ENCODE measurements at places on chromosomes 6 and 20.

- DNase-seq: no peak
Observed at GRCh38 chr6:102356170-102356569, 962.7 kb downstream of the GRIK2 start.

DNA sequence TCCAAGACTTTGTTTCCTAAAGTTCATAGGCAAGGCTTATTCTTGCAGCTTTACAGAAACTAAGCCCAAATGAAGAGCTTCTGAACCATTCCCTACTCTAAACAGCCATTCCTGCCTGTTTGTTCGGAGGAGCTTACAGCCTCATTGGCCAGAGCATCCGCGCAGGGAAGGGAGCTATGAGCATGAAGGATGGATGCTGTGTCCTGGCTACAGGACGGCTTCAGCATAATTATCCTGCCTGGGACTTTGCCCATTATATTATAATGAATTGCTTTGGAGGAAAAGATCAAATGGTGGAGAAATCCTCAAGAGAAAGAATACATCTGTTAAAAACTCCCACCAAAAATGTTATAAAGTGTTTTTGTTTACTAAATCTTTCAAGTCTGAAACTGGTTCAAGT, 378.2 kb upstream of the BTBD3 start:
- no peak for DNase-seq

- no peak for DNase-seq
Observed at GRCh38 chr20:5668529-5668868, 81.7 kb upstream of the SHLD1 start.

DNA sequence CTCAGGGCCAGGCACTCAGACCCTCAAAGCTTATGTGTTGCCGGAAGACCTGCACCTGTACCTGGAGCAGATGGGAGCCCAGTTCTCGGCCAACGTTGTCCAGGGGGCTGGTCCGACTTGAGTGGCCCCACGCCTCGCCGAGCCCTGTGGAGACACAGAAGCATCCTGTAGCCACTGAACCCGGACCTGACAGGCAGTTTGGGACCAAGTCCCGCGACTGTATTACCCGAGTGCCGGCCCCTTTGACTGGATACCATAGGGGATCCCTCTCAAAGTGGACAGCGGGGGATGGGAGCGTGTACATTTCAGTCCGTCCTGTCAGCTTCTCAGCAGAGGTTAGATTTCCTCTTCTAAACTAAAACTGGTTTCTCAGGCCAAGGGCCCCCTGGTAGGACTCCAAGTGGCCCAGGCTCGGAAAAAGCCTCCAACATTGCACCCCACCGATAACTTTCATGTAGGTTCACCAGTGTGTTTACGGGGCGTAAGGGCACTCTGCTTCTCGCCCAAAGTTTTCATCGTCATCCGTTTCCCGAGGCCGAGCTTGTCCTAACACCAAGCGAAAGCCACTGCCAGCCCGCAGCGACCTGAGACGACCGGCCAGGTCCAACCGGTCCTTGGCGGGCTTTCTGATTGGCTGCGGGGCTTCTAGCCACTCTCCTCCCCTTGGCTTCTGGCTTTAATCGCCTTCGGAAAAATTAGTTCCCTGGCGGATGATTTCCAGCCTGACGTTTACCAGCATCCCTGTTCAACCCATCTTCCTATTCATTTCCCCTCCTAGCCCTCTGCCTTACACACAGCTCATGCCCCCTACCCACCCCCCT, 10.8 kb downstream of the SIM1 start:
- DNase-seq: no peak

DNA sequence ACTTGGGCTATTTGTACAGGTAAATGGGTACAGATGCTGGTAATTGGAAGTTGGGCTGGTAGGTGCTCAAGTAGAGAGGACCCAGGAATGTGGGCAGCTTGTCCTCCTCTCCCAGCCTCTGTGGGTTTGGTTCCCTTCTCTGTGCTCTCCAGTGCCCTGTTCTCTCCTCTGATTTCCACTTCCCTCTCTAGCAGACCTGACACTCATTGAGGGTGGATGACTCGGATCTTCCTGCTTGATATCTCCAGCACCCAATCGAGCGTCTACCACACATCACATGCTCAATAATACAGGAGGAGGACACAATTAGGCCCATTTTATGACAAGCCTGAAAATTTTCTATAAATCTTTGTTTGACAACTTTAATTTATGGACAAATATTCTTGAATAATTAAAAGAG, 23.7 kb downstream of the CST1 start:
- DNase-seq: no peak

DNA sequence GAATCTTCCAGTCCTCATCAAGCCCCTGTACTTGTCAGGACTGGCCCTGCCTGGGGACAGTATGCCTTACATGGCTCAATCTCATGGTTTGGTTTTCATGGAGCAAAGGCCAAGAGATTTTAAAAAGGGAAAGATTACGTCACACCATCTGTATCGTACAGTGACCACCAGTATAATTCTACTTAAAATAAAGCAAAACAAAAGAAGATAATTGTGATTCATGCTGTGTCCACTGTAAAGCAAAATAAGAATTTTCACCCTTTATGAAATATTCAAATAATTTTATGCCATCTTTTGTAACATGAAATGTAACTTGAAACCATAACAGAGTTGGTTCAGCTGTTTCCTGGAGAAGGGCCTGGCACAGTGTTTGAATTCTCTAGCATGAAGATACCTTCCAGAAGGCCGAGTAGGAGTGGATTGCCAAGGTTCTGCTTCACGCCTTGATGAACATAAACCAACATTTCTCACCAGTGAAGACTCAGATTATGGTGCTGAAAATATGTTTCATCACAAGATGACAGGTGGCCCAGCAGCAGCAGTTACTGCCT, 486.5 kb downstream of the RFPL4B start:
- DNase-seq: no peak

DNA sequence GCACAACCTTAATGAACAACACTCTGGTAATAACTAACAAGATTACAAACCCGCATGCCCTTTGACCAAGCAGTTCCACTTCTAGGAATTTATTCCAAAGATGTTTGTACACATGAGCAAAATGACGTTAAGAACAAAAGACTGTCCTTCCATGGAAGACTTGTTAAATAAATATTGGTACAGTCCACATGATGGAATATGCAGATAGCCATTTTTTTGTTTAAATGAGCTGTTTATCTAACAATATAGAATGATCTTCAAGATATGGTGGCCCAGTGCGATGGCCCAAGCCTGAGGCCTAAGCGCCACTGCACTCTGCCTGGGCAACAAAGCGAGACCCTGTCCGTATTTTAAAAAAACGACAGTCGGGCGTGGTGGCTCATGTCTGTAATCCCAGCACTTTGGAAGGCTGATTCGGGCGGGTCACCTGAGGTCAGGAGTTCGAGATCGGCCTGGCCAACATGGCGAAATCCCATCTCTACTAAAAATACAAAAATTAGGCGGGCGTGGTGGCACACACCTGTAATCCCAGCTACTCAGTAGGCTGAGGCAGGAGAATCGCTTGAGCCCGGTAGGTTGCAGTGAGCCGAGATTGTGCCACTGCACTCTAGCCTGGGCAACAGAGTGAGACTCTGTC, 7.4 kb upstream of the AHCY start:
- no peak for DNase-seq

GRCh38 chr20:4089756-4090487, 74.6 kb upstream of the RNF24 start:
- no peak for DNase-seq

GRCh38 chr20:8321001-8321400, 188.9 kb downstream of the PLCB1 start:
- no peak for DNase-seq

DNA sequence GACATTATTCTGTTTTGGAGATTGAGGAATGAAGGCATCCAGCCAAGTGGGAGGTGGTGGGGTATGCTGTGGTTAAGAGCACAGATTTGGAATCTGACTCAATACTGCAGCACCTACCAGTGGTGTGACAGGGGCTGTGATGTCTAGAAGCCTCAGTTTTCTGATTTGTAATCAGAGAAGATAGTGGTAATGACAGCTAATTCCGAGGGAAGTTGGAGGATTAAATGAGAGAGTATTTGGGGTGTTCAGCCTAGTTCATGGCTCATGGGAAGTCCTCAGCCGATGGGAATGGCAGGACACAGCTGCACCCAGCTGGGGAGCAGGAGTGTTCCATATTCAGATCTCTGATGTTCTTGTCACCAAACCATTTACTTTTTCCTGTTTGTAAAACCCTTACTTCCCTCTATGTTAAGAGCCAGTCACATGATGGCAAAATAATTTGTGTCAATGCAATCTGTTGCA, 9.3 kb downstream of the SLC9A8 start:
- no peak for DNase-seq

GRCh38 chr6:6788394-6789032, 200.0 kb downstream of the LY86 start:
- no peak for DNase-seq

DNA sequence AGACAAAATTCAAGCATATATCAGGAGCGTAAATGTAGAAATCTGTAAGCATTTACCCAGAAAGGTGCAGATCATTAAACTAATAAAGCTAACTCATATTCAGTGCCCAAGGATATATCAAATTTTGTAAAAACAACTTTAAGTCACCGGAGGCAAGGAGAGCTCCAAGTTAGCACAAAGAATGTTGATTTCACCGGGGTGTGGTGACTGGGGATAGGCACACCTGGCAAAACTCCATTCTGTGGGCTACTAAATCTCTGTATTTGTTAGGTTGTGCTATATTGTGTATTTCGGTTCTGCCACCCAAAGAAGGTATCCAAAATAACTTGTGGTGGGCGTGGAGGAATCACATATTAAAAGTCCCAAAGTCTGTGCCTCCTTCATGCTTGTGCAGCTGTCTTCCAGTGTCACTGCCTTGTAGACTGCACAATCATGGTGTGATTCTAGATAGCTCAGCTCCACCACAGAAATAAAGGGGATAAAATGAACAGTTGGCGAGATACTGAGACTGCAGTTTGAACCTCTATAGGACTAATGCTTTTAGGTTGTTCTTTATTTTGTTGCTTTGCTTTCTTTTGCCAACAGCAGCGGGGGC, 111.6 kb downstream of the GMDS start:
- no peak for DNase-seq

GRCh38 chr6:7633361-7633760, 43.4 kb downstream of the SNRNP48 start:
- no peak for DNase-seq

DNA sequence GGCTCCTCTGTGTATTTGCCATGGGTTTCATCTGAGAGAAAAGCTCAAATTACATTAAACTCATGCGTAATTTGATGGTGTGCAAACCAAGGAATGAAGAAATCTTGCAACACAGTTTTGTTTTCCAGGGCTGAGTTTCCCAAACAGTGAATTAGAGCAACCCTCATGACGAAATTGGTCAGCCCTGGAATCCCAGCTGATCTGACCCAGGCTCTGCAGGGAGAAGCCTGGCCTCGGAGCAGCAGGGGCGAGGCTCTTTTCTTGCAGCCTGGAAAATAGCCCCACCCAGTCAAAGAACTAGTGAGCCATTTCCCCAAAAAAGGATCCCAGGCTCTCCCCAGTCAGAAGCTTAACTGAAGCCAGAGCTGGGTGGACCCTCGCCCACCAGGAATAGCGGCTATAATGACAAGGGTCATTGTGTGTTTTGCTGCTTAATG, 107.3 kb upstream of the SNX9 start:
- DNase-seq: peak; percentile 86

- DNase-seq: peak; percentile 87
Observed at GRCh38 chr6:47168180-47168579, 126.0 kb upstream of the ADGRF1 start.

DNA sequence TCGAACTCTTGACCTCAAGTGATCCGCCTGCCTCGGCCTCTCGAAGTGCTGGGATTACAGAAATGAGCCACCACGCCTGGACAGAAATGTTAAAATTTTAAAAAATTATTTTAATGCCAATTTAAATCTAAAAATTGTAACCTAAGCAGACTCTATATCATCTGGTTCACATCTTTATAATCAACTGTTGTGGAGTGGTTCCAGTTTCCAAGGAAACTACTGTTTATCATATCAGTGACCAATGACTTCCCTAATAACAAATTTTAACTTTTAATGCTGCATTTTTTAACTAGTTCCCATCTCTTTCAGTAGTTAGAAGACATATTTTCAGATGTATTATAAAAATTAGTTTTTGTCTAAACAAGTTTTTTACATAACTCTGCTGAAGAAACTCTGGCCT, 5.2 kb upstream of the BTN3A2 start:
- no peak for DNase-seq

- DNase-seq: peak; percentile 100
Observed at GRCh38 chr6:90369024-90369519, 72.4 kb upstream of the BACH2 start.

DNA sequence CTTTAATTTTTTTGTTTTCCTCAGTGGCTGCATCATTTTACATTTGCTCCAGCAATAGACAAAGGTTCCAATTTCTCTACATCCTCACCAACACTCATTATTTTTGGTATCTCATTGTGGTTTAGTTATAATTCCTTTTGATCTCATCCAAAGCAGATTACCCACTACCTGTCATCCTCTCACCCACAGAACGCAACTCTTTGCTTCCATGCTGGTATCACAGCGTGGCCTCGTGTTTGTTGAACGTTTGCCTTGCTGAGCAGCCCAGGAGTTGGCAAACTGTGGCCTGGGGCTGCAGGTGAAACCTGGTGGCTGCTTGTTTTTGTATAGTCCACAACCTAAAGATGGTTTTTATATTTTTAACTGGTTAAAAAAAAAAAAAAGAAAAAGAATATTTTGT, 181.9 kb downstream of the BCAS1 start:
- no peak for DNase-seq

DNA sequence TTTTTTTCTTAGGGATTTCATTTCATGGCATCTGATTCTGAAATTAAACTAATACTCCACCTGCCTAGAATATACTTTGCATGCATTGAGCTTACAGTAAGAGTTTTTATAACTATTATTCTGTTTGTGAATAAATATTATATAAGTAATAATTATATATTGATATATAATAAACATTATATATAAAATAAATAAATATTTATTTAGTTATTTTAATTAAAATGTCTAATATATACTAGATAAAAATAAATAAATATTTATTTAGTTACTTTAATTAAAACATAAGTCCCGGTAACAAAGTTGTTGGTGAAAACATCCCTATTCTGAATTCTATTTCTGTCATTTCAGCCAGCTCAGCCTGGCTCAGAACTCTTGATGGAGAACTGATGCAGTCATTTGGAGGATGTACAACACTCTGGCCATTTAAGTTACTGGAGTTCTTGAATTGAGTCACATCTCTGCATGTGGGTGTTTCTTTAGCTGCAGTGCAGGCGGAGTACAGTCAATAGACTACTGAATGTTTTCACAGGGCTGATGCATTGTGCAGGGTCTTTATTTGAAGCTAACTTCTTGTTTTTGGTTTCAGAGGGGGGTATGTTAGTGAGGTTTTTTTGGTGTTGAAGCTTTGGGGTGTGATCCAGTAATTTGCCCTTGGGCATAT, 508.9 kb upstream of the ADGRB3 start:
- no peak for DNase-seq

GRCh38 chr6:134619789-134620188, 301.9 kb upstream of the SGK1 start:
- peak; percentile 47 for DNase-seq

- no peak for DNase-seq
Observed at GRCh38 chr6:79084693-79085092, 6.6 kb upstream of the PHIP start.
